OCI-M1 (cell line): ENCODE measurements at places on chromosomes 1 and 21.

DNA sequence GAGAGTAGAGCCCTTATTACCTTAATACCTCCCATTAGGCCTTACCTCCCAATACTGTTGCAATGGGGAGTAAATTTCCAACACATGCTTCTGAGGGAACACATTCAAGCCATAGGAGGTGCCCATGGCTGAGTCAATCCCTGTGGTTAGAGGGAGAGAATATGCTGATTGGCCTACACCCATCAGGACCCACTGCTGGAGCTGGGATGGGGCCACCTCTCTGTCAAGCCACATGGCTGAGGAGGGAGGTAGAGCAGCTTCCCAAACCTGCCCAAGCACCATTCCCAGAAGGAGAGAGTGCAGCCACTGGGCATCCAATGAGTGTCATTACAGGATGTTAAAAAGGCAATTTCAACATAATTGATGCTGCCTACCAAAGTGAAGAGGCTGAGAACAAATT, 228.1 kb downstream of the C1orf94 start:
- DNase-seq, result no peak

GRCh38 chr1:246587606-246588005, 21.4 kb downstream of the CNST start:
- peak; percentile 73 for DNase-seq

GRCh38 chr1:168243198-168243597, 17.4 kb downstream of the SFT2D2 start:
- DNase-seq, result no peak

- DNase-seq, result no peak
Measured at GRCh38 chr1:78622548-78622947, 2.3 kb downstream of the IFI44L start.

GRCh38 chr1:70812442-70813109, 235.0 kb downstream of the PTGER3 start:
- DNase-seq, result no peak

DNA sequence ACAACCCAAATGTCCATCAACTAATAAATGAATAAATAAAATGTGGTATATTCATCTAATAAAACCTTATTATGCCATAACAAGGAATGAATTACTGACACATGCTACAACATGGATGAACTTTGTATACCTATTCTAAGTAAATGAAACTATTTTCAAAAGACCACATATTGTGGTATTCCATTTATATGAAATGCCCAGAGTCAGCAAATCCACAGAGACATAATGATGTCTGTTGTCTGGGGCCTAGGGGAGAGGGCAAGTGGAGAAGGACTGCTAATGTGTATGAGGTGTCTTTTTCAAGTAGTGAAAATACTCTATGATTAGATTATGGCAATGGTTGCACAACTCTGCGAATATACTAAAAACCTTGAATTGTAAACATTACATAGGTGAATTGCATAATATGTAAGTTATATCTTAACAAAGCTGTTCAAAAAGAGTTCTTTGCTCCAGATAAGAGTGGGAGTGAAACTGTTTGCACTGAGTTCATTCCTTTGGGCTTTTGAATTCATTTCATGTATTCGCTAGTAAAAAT, 464.2 kb downstream of the NUF2 start:
- DNase-seq, result peak; percentile 26

GRCh38 chr1:106880226-106880625, 176.2 kb upstream of the PRMT6 start:
- DNase-seq, result no peak

- DNase-seq, result no peak
Measured at GRCh38 chr1:2326524-2326923, 64.8 kb downstream of the MORN1 start.

DNA sequence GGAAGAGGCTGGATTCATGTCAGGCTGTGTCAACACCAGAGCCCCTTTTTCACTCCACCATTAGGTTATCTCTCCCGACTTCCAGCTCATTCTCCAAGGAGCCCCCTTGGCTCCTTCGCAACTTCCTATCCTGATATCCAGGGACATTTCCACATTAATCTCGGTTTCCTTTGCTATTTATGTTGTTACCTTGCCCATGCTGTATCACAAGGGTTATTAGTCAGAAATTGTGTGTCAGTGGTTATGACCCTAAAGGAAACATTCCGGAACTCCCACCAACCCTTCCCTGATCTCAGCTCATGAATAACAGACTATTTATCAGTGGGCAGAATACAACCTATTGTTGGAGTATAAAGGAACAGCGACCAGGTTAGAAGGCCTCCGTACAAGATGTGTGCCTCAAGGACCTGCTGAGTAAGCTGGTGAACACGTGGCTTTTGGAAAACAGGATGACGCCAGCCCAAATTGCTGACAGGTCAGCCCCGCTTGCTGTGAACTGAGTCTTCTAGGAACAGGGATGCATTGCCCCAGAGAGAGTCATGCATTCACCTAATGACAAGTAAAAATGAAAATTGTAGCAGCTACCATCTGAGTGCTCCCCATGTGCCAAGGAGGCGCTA, 121.5 kb downstream of the PLPP3 start:
- DNase-seq, result no peak

DNA sequence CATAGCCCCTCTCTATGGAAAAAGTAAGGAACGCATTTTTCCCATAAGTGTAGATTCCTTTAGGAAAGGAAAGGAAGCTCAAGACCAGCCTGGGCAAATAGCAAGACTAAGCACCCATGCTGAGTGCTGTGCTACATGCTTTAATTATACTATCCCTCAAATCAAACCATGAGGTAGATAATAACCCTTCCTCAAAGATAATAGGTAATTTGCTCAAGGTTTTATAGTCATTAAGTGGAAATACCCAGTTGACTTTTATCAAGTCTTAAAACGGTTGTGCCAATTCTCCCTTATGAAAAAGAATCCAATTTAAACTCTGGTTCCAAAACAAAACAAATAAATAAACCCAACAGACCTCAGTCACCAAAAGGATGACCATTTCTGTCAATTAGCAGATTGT, 3.4 kb downstream of the KIAA0319L start:
- DNase-seq, result no peak
